Ovary (tissue), 10 donors: ENCODE measurements at places on chromosomes 2 and 18. TPM values are rescaled to one million over a fixed set of nuclear protein-coding genes. Genes with fewer than 3 reads are reported as not detected.

DNA sequence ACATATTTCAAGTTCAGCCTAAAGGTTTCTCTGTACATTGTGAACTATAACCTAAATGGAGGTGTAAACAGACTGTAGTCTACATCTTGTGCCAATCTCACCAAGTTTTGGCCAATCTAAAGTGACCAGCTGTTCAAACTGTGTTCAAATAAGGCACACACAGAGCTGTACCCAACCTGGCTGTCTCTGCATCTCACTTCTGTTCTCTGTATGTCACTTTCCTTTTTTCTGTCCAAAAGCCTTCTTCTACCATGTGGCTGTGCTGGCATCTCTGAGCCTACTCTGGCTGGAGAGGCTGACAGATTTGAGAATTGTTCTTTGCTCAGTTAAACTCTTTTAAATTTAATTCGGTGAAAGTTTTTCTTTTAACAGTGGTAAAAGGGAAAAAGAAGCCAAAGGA lies 817.9 kb downstream of the SOCS6 start:
- no peak for DNase-seq
- H3K27me3 ChIP-seq, result no peaks in the 10 kb centered on the region
- no peak overlapping the region for H3K4me3 ChIP-seq
- no peaks in the 10 kb centered on the region for H3K4me1 ChIP-seq
- H3K36me3 ChIP-seq, result no peaks in the 10 kb centered on the region

DNA sequence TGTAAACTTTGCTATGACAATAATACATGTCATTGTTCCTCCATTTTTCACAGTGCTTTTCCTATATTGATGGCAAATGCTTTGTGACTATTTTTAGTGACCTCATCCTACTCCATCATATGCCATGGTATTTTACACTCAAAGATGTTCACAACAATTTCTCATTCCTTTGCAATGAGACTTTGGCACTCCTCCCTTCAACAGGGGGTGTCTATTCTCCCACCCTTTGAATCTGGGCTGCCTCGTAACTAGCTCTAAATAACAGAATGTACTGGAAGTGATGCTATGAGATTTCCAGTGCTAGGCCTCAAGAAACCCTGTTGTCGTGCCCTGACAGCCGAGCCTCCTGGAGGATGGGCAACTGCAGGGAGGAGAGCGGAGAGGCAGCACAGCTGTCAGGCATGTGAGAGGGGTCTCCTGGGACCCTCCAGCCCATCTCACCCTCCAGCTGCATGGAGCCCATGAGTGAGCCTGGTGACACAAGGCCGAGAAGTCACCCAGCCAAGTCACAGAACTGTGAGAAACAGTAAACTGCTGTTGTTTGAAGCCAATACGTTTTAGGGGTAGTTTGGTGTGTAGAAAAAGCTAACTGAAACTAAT lies 103.1 kb upstream of the APCDD1 start:
- H3K4me3 ChIP-seq, result no peak overlapping the region
- no peak overlapping the region for H3K27ac ChIP-seq
- H3K36me3 ChIP-seq, result no peaks in the 10 kb centered on the region
- peaks cover 8% of the 10 kb centered on the region for H3K4me1 ChIP-seq

GRCh38 chr2:20211860-20212458 lies 13.0 kb downstream of the SDC1 start:
- no peak overlapping the region for H3K4me3 ChIP-seq
- H3K4me1 ChIP-seq, result peaks cover 11% of the 10 kb centered on the region
- no peaks in the 10 kb centered on the region for H3K36me3 ChIP-seq
- no peak for DNase-seq
- H3K27ac ChIP-seq, result peak overlapping the region; percentile 72
- H3K27me3 ChIP-seq, result no peaks in the 10 kb centered on the region

GRCh38 chr18:25187521-25188192 lies 164.3 kb downstream of the ZNF521 start:
- DNase-seq, result no peak
- no peaks in the 10 kb centered on the region for H3K27me3 ChIP-seq
- no peak overlapping the region for H3K4me3 ChIP-seq

- no peaks in the 10 kb centered on the region for H3K27me3 ChIP-seq
- no peak overlapping the region for H3K4me3 ChIP-seq
- no peaks in the 10 kb centered on the region for H3K36me3 ChIP-seq
- no peak for DNase-seq
Measured at GRCh38 chr2:98240786-98241398, 105.4 kb upstream of the CNGA3 start.

DNA sequence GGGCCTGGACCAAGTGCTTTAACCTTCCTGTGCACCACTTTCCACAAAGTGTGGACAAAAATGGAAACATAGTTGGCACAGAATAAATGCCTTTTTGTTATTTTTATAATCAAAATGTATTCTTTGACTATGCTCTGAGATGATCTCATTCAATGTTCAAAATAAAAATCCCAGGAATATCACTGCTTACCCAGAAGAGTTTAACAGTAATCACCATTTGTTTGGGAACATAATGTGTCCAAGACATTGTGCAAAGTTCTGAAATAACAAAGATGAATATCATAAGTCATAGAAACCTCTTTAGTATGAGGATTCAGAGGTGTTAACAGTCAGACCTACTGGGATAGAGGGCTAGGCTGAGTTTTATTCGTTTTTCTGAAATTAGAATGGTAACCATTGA lies 668.1 kb downstream of the CNTNAP5 start:
- H3K4me1 ChIP-seq, result no peaks in the 10 kb centered on the region
- H3K27me3 ChIP-seq, result no peaks in the 10 kb centered on the region
- no peak overlapping the region for H3K27ac ChIP-seq
- no peak overlapping the region for H3K4me3 ChIP-seq
- H3K36me3 ChIP-seq, result no peaks in the 10 kb centered on the region

GRCh38 chr2:18172607-18173006 lies 294.1 kb downstream of the KCNS3 start:
- H3K4me1 ChIP-seq, result no peaks in the 10 kb centered on the region
- no peak for DNase-seq
- H3K4me3 ChIP-seq, result no peak overlapping the region
- H3K36me3 ChIP-seq, result no peaks in the 10 kb centered on the region
- H3K27ac ChIP-seq, result no peak overlapping the region
- no peaks in the 10 kb centered on the region for H3K27me3 ChIP-seq

DNA sequence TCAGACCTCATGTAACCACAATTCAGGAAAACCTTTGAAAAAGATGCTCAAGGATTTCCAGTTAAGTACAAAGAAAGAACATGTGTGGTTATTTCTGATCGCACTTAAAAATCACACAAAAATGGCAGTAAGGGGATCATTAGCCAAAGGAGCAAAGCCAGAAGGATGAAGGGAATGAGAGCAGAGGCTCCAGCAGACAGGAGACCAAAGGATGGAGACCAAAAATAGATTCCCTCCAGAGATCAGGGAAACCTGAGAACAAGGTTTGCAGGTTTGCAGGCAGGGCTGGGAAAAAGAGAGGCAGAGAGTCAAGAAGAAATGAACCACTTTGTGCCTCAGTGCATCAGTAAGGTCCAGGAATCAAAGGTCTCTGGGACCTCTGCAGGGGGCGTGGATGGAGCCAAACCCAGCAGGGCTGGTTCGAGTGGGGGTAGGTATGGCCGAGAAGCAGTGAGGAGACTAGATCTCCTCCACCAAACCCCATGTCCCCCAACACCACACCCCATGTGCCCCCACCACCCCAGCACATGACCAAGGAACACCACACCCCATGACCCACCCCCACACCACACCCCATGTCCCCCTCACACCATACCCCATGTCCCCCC lies 98.5 kb upstream of the GPC1 start:
- no peak overlapping the region for H3K27ac ChIP-seq
- H3K4me3 ChIP-seq, result no peak overlapping the region
- no peaks in the 10 kb centered on the region for H3K4me1 ChIP-seq
- DNase-seq, result no peak
- H3K27me3 ChIP-seq, result no peaks in the 10 kb centered on the region
- no peaks in the 10 kb centered on the region for H3K36me3 ChIP-seq

DNA sequence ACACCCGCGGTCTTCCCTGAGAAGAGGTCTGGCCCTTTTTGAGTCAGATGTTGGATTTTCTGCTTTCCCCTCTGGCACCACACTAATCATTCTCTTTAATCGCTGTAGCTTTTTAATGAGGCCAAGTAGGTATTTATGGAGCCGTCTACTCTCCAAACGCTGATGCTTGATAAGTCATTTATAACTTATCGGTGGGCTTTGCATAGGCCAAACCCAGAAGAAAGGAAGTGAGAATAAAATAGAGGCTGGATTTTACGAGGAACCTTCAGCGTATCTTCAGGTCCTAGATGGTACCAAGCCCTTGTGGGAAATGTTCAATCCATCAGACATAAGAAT lies 142.5 kb upstream of the CTAGE1 start:
- DNase-seq, result no peak
- peak overlapping the region; percentile 59 for H3K4me3 ChIP-seq
- no peaks in the 10 kb centered on the region for H3K27me3 ChIP-seq
- peaks cover 1% of the 10 kb centered on the region for H3K4me1 ChIP-seq
- H3K27ac ChIP-seq, result peak overlapping the region; percentile 82

DNA sequence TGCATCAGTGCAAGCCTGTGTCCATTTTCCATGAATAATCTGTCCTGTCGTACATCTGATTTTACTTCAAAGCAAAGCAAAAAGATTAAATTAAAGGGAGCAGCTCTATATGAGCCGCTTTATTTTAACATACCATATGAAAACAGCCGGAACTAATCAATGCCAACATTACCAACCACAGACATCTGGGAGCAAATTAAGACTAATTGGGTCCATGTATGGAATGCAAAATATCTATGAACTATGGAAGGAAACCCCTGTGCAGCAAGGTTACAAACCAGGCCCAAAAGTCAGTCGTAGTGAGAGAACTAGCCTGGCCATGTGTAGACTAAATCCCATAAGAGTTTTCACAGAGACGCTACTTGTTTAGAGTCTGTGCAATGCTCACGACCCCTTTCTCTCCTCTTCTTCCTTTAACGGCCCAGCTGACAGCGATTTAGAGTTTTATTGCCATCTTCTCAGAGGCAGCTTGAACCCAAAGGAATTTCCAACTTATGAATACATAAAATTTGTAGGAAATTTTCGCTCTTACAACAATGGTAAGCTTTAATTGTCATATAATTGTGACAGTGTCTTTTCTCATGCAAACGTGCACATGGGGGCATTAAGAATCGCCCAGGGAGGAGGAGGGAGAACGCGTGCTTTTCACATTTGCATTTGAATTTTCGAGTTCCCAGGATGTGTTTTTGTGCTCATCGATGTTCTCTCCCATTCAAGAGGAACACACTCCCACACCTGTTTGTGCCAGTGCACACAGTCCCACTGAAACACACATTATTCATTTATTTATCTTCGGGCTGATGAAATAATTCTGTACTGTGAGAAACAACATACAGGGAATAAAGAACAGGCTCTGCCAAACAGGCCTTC lies 52.9 kb upstream of the RPL31 start:
- H3K36me3 ChIP-seq, result no peaks in the 10 kb centered on the region
- DNase-seq, result no peak
- no peak overlapping the region for H3K27ac ChIP-seq
- H3K4me1 ChIP-seq, result no peaks in the 10 kb centered on the region

DNA sequence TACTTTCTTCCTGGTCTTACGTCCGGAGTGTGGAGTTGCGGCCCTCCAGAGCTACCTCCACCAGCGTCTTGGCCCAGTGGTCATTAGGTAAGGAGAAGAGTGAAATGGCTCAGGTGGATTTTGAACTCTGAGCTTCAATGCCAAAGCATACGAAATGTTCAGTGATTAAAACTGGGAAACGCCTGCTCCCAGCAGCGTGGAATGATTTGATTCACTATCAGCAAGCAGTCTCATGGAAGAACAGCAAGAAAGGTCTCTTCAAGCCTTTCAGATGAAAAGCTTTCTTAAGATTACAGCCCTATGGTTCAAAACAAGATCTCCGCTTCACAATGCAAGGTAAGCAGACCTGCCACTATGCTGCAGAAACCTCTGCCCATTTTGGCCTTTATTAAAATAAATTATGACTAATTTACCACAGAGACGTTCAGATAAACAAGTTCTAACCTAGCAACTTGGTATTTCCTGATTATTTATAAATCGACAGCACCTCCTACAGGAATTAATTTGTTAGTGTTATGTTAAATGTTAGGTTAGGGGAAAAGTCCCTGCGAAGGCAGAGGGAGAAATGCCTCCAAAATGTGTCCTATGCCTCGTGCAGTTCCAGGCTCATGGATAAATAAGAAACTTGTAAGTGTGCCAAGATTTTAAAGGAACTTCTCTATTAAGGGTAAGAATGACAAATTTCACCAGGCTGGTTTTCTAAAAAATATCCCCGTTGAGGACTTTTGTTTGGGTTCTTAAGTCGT lies 10.1 kb downstream of the SP9 start:
- no peak overlapping the region for H3K4me3 ChIP-seq
- H3K36me3 ChIP-seq, result no peaks in the 10 kb centered on the region
- peaks cover 2% of the 10 kb centered on the region for H3K4me1 ChIP-seq

DNA sequence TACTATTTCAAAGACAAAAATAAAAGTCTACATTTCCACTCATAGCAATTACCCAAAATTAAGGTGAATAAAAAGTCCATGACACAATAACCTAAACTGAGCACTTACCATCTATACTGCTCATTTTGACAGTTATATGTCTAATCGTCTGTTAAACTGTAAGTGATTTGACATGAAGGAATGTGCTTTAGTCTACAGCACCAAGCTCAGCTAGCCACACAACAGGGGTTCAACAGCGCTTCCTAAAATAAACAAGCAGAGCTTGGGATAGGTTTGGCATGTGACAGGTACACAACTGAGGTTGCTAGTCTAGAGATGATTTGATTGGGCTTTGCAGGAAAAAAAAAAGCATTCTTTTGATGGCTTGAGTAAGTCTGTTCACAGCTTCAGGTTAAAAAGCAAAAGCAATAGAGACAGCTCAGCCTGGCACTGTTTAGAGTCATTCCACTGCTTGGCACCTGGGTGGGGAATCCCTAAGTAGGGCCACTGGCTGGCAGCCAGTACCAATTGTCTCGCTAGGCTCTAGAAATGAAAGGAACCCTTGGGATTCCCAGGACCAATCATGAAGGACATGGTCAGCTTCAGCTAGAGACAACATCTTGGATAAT lies 78.6 kb downstream of the BARD1 start:
- DNase-seq, result no peak
- no peaks in the 10 kb centered on the region for H3K4me1 ChIP-seq
- no peak overlapping the region for H3K4me3 ChIP-seq
- no peak overlapping the region for H3K27ac ChIP-seq
- H3K36me3 ChIP-seq, result no peaks in the 10 kb centered on the region

Gene SDC1
- 3.0 TPM for total RNA-seq

Gene IL37
- not detected for total RNA-seq

Gene ABCG8
- total RNA-seq, result not detected

Gene TMEM247
- total RNA-seq, result not detected

Gene CRYBA2
- not detected for total RNA-seq

Gene MC4R
- total RNA-seq, result 0.36 TPM

Gene CAPN14
- total RNA-seq, result 0.05 TPM

Gene PLEKHH2
- total RNA-seq, result 36.0 TPM

Gene L3MBTL4
- 23.7 TPM for total RNA-seq

Gene EGR4
- total RNA-seq, result not detected
